ENCODE measurements at places on chromosomes 1 and 21.

GRCh38 chr1:154607106-154607608, 829 bp downstream of the ADAR start:
- DNase-seq: no peak

DNA sequence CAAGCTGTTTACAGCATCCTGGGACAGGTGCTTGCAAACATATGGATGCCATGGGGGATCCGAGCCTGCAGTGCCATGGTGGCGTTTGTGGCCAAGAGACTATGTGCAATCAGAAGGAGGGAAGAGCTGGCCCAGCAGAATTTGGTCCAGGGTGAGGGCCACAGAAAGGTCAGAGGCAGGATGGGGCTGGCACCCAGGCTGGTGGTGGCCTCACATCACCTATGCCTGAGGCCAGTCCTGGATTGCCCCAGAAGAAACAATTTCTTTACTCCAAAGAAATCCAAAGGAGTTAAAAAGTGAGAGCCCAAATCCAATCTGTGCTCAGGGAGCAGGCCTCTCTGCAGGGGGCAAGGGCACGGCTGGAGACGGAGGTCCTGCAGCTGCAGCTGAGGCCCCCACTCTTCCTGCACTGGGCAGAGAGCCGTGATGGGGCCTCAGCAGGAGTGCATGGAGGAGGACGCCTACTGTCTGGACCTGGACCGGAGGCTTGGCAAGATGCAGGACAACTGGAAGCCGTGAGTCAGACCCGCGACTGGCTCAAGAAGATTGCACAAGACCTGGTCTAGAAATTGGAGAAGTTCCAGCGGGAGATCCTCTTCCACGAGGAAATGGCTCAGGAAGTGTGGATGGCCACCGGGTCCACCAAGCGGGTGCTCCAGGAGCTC, 163.5 kb downstream of the RYR2 start:
- DNase-seq: peak; percentile 26

DNA sequence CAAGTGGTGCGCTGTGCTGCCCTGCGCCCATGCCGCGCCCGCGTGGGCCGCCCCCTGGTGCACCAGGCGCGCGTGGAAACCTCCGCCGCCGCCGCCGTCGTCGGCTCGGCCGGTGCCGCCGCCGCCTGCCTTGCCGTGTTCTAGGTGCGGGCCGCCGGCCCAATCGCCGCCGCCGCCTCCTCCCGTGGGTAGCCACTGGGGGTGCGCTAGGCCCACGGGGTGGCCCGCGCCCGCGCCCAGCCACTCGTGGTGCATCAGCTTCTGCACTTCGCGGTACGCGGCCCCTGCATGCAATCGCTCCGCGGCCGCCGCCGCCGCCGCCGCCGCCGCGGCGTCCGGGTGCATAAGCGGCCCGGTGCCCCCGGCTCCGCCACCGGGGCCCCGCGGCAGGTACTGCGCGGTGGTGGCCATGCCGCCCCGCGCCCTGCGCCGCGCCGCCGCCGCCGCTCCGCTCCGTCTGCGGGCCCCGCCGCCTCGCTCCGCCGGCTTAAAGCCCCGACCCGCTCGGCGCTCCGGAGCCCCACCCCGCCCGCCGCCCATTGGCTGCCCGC, at the start of gene POU3F1:
Gene POU3F1, minus strand, starts transcription at position 461 of the 551 bp plus-strand sequence. Its CDS starts 50 bp downstream, at position 411.
- no peak for DNase-seq

- no peak for DNase-seq
Measured at GRCh38 chr21:28213261-28213660, 779.4 kb downstream of the LTN1 start.

- no peak for DNase-seq
Measured at GRCh38 chr1:47590523-47591225, 152.8 kb downstream of the FOXD2 start.

- DNase-seq: no peak
Measured at GRCh38 chr1:228753786-228754360, 18.6 kb downstream of the RHOU start.

- no peak for DNase-seq
Measured at GRCh38 chr1:67313934-67314671, 6.4 kb downstream of the IL12RB2 start.

DNA sequence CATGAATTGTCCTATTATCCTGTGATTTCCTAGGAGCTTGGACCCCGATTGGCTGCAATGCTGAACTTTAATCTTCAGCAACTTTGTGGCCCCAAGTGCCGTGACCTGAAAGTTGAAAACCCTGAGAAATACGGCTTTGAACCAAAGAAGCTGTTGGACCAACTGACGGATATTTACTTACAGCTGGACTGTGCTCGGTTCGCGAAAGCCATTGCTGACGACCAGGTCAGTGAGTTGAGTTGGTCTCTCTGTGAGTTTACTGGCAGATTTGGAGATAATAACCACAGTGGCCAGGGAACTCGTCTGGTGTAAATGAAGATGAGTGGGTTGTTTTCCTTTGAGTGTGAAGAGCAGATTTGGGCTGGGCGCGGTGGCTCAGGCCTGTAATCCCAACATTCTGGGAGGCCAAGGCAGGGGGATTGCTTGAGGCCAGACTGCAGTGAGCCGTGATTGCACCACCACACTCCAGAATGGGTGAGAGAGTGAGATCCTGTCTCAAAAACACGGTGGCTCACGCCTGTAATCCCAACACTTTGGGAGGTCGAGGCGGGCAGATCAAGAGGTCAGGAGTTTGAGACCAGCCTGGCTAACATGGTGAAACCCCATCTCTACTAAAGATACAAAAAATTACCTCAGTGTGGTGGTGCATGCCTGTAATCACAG, 39.1 kb upstream of the KIF1B start:
- DNase-seq: no peak

DNA sequence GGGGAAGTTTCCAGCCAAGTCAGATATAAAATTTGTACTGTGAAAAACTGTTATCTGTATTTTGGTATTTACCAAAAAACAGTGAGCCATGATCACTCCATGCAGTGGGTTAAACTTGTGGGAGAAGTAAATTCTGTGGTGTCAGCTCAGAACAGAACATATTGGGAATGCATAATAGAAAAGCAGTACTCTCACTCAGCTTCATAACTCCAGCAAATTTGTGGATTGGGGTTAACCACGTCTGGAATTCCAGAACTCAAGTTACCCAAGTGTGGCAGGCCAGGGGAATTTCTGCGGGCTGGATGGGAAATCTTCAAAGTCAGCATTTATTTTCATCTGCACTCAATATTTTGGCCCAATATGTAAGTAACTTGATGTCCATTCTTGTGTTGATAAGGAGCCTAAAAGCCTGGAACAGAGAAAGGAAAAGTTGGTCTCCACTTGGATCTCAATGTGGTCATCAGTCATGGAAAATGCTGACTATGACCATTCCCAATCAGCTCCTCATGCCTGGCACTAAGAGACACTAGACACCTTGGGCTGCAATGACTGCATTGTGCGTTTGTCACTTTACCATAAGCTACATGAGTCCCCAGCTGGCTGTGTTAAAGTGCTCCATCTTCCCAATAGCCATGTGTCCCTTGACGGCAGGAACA, 39.1 kb upstream of the ENAH start:
- peak; percentile 53 for DNase-seq

DNA sequence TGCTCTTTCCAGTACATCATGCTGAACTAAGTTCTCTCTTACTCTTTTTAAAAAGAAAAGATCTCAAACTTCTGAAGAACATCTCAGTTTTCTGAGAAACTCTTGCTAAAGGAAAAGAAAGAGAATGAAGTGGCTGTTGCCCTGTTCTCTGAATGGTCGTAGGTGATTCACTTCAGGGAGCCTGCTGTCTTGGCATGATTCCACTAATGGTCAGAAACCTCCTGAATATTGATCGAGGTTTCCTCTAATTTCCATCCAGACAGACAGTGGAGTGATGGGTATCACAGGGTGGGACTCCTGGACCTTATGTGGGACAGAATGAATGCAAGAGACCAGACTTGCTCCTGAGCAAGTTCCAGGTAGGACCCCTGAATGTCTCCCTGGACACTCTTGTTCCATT, 2.5 kb downstream of the FCRL2 start:
- DNase-seq: no peak

DNA sequence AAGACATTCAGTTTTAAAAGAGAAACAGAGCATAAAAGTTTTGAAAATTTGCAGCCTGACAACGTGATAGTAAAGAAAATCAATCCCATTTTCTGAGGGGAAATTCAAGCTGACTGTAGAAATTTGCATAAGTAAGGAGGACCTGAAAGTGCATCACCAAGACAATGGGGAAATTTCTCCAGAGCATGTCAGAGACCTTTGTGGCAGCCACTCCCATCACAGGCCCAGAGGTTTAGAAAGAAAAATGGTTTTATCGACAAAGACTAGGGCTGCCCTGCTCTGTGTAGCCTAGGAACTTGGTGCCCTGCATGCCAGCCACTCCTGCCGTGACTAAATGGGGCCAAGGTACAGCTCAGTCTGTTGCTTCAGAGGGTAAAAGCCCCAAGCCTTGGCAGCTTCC, 1640.2 kb upstream of the PRMT6 start:
- DNase-seq: no peak

- no peak for DNase-seq
Measured at GRCh38 chr21:37168666-37169065, 95.6 kb downstream of the TTC3 start.

- DNase-seq: no peak
Measured at GRCh38 chr21:41747943-41748738, 18.7 kb downstream of the RIPK4 start.

GRCh38 chr1:228265167-228265566, 57.3 kb downstream of the OBSCN start:
- DNase-seq: no peak

- no peak for DNase-seq
Measured at GRCh38 chr1:94654459-94654858, 112.9 kb upstream of the F3 start.

- no peak for DNase-seq
Measured at GRCh38 chr1:202078241-202078640, 44.5 kb upstream of the GPR37L1 start.

DNA sequence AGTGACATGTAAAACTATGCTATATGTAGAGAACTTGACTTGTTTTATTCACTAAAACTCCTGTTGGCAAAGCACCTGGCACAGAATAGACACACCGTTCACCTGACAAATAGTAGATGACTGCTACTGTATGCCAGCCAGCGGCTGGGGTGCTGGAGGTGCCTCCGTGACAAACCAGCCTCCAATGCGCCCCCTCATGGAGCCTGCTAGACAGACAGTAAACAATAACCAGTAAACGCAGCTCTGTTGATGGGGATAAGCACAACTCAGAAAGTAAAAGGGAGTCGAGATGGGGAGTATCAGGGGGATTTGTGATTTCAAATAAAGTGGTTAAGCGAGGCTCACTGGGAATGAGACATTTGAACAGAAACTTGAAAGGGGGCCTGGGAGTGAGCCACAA, 107.2 kb downstream of the PRDM2 start:
- no peak for DNase-seq

Measured in right hindlimb (tissue), 1 donor.